ENCODE measurements at places on chromosomes 3 and 15. TPM values are rescaled to one million over a fixed set of nuclear protein-coding genes. Genes with fewer than 3 reads are reported as not detected.
A peak's percentile ranks its signal among the peaks of the same experiment; 100 is the strongest.

DNA sequence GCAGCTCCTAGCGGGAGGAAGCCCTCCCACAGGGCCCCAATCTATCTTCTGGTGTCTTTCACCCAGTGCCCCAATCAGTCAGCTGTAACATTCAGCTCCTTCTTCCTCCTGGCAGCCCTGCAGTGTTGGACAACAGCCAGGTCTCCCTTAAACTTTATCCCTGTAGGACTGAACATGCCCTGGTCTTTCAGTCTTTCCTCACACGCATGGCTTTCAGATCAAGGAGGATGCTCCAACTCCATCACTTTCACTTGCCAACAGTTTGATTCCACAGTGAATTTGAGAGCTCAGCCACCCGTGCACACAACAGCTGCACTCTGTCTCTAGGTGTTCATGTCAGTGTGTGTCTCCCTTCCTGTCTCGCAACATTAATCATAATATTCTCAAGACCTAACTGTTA is 28.5 kb upstream of the LRRC34 start:
- DNase-seq: peak; percentile 63

Gene CCR3
- total RNA-seq: not detected

GRCh38 chr3:79172241-79172640 is 595.6 kb downstream of the ROBO1 start:
- no peak for DNase-seq

DNA sequence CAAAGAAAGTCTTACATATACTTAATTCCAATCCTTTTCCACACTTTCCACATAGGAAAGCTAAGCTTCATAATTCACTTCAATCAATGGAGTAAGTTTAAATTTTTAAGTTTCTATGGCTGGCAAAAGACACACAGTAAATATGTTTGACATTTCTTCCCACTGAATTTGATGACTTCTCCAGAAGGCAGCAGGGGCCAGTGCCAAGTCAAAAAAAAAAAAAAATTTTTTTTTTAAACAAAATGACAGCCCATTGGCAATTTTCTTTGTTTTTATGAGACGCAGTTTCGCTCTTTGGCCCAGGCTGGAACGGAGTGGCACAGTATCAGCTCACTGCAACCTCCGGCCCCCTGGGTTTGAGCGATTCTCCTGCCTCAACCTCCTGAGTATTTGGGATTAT is 28.7 kb downstream of the ATP13A3 start:
- DNase-seq: no peak

- no peak for DNase-seq
These were observed 660.9 kb upstream of the NAALADL2 start for GRCh38 chr3:174198199-174198598.

All from ureter (tissue), 1 donor.